ENCODE measurements at places on chromosomes 1 and 21.

DNA sequence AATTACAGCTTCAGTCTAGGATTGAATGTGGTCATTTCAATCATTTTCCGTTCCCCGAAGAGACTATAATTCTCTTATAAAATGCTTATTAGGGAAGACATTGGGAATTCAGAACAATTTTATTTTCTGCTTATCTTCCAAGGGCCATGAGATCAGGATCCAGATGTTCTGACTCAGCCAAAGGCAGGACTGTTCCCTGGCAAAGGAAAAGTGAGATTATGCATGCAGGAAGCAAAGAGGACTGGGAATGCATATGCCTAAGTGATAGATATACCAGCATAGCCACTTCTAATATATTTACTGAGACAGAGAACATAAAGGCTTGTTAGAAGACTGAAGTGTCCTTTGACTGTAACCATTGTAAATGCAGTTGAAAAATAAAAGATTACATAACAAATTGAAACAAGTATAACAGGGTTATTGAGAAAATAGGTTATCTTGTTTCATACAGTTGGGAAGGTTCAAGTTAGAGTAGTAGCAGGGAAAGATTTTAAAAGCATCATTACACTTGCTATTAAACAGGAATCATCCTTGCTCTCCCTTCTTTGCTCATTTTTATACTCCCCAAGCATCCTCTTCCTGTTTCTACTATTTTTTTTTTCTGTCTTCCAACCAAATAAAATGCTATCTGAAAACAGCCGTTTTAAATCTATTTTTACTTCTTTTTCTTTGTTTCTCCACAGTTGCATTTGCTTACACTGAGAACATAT lies 439.6 kb upstream of the ADAMTS5 start:
- DNase-seq = no peak

DNA sequence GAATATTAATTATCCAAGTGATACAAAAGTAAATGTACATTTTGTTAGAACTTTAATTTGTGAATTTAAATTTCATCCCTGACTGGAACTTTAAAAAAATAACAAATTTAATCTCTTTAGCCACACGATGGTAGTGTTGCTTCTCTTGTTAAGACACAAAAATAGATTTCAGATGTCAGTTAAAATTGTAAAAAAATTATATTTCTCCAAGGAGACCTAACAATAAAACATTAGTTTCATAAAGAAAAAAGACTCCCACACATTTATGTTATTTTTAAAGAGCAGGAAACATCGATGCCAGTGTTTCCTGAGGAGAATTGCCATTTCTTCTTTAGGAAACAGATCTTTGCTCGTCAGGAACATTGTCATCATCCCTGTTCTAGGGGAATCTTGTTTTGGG lies 74.0 kb upstream of the DEPDC1 start:
- DNase-seq = no peak

- no peak for DNase-seq
These were observed 131.4 kb upstream of the COL6A1 start for GRCh38 chr21:45850181-45850580.

DNA sequence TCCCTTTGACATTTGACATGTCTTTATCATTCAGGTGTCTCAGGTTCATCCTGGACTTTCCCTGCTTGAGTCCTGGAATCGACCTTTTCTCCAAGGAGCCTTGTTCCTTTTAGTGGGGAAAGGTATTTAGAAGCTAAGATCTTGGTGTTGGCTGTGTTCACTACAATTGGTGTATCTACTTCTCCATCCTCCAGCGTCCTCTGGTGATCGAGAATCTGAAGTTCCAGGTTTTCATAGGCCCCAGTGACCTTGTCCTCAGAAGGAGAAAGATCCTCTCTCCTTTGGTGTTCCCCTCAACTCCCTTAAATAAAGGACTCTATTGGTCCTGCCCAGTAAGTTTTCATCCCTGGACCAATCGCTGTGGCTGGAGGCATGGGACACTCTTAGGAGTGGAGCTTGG lies 22.1 kb downstream of the MROH7 start:
- no peak for DNase-seq

- DNase-seq = peak; percentile 38
These were observed 32.8 kb upstream of the PKP1 start for GRCh38 chr1:201250326-201251011.

DNA sequence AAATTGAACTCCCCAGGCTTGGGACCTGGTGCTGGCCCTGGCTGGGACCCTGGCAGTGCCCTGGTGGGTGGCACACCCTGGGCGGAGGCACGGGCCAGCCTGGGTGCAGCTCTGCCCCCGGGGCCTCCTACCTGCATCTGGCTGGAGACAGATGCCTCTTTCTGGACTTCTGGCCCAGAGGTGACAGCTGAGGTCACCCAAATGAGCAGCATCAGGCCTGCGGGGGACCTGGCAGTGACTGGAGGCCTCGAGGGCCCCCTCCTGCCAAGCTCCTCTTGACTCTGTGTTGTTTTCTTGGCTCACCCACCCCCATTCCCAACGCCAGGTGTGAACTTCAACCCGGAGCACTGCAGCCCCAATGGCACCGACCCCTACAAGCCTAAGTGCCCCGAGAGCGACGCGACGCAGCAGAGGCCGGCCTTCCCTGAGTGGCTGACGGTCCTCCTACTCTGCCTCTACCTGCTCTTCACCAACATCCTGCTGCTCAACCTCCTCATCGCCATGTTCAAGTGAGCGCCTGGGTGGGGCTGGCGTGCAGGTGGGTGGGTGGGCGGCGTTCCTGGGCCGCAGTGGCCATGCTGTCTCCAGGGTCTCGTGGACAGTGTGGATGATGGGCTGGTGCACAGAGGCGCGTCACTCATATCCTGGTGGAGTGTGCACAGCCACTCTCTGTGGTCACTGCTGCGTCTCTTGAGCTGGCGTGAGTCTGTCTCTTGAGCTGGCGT lies 41.6 kb upstream of the LRRC3 start:
- DNase-seq = no peak

DNA sequence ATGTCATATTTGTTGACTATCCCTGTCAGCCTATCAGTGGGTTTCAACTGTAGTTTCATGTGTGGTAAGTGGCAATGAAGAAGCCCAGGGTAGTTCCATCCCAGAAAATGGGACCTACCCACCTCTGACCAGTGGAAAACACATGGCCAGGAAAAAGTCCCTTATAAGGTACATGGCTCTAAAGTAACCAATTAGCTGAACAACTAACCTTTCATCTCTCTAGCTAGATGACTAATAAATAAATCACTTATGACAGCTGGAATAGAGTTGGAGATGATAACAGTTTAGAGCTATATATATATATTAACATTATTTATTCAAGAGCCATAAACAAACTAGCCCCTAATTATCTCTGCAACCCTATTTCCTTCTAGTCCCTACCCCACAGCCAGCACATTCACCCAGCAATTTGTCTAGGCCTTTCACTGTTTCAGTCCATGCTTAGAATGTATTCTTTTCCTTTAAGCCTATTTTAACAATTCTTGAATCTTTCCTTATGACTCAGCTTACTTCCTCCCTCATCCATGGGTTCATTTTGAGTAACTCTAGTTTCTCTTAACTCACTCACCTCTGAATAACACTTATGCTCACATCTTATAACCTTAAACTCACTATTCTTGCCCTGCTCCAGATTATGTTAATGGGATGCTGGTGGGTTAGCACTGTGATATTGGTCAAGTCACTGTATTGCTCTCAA lies 83.7 kb downstream of the TNFSF18 start:
- DNase-seq = no peak

- DNase-seq = no peak
These were observed 21.0 kb downstream of the NUP133 start for GRCh38 chr1:229487181-229487580.

DNA sequence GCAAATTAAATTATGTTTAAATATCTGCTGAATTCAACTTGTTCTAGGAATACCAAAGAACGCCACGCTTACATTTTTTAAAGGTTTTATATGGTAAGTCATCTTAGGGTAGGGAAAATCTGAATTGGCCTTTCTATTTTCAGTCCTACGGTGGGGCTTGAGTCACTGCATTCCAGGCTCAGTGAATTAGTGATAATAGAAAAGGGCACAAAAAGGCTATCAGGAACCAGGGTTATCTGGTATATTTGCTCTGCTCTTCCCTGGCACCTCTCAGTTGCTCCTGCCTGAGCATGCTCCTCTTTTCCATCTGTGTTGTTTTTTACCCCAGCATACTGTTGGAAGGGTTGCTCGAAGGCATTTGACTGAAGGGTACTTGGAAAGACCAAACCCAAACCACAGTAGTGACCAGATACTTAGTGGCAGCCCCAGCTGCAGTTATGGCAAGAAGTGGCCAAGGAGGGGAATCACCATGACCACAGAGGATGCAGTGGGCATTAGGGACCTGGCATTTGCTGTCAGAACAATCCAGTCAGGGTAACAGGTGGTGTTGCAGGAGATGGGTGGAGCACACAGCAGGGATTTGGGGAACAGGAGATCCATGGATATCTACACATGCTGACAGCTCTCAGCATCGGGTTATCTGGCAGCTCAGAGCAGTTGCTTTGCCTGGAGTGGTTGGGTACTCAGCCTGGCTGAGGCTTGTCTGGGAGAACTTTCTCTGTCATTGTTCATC lies 2.3 kb downstream of the OVAAL start:
- no peak for DNase-seq

GRCh38 chr1:212624976-212625501 lies 16.5 kb downstream of the ATF3 start:
- DNase-seq = no peak

DNA sequence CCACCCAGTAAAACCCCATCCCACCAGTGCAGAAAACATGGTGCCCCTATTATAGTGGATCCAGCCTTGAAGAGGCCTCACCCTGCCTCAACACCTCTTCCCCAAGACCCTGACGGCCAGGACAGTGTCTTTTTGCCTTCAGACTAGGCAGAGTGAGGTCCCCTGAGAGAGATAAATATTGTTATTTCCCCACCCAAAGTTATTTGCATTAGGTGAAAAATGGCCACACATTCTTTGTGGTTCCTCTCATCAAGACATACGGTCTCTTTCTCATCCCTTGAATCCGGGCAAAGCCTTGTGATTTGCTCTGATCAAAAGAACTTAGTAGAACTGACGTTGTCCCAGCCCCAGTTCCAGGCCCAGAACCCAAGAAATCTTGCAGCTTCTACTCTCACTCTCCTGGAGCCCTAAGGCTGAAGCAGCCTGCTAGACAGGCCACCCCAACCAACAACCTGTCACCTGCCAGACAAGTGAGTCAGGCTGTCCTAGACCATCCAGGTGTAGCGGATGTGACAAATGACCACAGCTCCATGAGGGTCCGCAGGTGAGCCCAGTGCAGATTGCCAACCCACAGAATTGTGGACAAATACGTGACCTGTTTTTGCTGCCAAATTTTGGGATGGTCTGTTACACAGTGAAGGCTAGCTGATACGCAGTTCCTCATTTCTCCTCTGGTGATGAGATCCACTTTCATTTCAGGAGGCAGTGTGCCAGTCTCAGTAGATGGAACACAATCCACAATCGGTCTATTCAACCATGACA lies 8.1 kb upstream of the SSU72 start:
- DNase-seq = no peak

GRCh38 chr1:229108598-229109201 lies 162.2 kb upstream of the RAB4A start:
- DNase-seq = no peak

GRCh38 chr1:156489935-156490293 lies 10.7 kb downstream of the MEF2D start:
- no peak for DNase-seq

GRCh38 chr1:229714964-229715603 lies 89.0 kb downstream of the URB2 start:
- DNase-seq = no peak

DNA sequence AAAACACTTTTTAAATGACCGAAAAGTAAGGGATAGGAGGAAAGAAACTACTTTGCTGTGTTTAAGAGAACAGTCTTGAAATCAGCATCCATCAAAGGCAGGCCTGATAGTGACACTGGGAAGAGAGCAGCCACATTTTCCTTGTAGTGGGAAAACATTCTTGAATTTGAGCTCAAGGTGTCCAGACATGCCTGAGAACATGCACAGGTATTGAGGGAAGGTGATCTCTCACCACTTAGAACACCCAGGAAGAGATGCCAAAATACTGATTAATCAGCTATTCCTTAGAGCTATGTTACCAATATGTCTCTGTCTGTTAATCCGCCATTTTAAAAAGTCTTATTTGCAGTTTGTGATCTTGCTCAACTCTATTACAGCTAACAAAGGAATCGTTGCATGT lies 25.9 kb downstream of the IL12RB2 start:
- no peak for DNase-seq

DNA sequence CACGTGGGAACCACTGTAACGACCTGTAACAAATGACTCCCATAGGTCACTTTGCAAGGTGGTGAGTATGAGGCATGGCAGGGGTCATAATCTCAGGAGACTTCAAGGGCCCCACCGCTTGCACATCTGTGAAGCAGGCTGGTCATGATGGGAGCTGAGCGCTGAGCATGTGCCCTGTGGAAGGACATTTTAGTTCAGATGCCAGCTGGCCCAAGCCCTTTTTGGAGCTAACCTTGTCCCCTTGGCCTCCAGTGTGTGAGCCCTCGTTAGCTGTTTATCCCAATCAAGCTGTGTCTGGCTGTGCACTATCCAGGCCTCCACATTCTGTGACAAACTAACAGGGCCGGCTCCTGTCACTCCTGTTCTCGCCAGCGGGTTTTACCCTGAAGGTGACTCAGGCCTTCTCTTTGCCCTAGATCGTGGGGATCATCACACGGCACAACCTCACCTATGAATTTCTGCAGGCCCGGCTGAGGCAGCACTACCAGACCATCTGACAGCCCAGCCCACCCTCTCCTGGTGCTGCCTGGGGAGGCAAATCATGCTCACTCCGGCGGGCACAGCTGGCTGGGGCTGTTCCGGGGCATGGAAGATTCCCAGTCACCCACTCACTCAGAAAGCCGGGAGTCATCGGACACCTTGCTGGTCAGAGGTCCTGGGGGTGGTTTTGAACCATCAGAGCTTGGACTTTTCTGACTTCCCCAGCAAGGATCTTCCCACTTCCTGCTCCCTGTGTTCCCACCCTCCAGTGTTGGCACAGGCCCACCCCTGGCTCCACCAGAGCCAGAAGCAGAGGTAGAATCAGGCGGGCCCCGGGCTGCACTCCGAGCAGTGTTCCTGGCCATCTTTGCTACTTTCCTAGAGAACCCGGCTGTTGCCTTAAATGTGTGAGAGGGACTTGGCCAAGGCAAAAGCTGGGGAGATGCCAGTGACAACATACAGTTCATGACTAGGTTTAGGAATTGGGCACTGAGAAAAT lies 7.6 kb downstream of the NPPA start:
- DNase-seq = no peak

GRCh38 chr1:62198069-62198780 lies 3.6 kb downstream of the L1TD1 start:
- no peak for DNase-seq

DNA sequence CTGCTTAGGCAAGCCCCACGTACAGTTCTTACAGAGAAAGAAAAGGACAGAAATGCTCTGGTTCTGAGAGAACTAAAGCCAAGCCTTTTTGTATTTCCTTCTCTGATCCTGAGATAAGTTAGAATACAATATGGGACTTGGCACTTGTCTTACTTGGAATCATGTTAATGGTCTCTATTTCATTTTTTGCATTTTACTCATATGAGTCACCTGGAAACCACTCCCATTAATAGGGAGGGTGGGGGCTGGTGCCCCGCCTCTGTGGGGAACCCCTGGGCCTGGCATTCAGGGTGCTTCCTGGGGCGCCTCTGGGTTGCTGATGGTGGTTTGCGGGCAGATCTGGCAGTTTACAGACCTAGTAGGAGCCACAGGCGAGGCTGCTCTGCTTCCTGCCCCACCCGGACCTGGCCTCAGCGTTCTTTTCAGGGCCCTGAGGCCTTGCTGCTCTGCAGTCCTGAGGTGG lies 26.7 kb downstream of the TSPAN2 start:
- DNase-seq = no peak
